ENCODE measurements at places on chromosomes 3 and 15.

DNA sequence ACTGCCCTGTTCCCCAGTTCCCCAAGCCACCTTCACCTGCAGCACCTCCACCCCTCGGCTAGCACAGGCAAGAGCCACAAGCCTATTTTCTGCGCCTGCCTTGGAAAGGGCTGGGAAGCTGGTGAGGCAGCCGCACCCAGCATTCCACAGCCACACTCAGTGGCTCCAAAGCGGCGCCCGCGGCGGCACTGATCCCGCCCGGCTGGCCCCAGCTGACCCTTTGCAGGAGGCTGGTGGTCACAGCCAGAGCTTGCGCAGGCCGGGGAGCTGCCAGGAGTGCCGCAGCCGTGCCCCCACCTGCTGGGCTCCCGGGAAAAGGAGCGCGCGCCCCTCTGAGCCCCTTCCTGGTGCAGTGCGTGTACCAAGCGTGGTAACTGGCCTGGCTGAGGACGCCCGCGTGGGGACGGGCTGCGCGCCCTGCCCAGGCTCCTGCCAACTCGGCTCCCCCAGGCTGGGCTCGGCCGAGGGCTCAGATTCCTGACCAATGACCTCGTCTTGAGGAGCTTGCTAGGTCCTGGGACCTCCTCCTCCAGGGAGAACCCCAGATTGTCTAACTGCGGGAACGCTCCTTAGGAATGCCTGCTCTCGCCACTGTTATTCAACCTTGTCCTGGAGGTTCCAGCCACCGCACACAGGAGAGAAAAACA is 13.3 kb downstream of the GRAMD2A start:
- DNase-seq, result no peak

- DNase-seq, result no peak
These were observed 24.4 kb downstream of the CORO2B start for GRCh38 chr15:68603216-68603595.

DNA sequence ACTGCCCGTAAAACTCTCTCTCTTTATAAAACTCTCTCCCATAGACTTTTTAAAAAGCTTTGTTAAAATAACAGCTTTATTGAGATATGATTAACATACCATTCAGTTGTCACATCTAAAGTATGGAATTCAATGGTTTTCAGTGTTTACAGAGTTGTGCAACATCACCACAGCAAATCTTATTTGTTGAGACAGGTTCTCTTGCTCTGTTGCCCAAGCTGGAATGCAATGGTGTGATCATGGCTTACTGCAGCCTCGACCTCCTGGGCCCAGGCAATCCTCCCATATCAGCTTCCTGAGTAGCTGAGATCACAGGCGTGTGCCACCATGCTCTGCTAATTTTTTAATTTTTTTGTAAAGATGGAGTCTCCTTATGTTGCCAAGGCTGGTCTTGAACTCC is 35.9 kb upstream of the TRAK1 start:
- DNase-seq, result no peak

GRCh38 chr3:72553298-72553697 is 294.9 kb downstream of the SHQ1 start:
- DNase-seq, result no peak
